Hematopoietic multipotent progenitor cell (in vitro differentiated cells): ENCODE measurements at places on chromosomes 11 and 22.
A peak's percentile ranks its signal among the peaks of the same experiment; 100 is the strongest.

DNA sequence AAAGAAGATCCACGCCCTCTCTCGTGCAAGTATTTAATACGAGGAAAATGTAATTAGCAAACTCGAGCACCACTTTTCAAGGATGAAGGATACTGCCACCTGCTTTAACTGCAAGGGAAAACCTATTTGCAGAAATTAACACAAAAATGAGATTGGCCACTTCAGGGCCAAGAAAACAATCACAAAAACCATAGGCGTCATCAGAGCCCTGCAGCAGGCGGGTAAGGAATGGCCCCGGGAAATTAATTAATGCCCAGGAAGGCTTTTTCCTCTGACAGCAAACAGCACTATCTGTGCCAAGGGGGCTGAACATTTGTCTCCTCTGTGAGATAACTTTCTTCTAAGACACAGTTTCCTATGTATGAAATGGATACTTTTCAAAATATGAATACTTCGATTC, 255.7 kb downstream of the CTTN start:
- DNase-seq: no peak

- no peak for DNase-seq
These were observed 286.4 kb downstream of the DYNC2H1 start for GRCh38 chr11:103395612-103396011.

DNA sequence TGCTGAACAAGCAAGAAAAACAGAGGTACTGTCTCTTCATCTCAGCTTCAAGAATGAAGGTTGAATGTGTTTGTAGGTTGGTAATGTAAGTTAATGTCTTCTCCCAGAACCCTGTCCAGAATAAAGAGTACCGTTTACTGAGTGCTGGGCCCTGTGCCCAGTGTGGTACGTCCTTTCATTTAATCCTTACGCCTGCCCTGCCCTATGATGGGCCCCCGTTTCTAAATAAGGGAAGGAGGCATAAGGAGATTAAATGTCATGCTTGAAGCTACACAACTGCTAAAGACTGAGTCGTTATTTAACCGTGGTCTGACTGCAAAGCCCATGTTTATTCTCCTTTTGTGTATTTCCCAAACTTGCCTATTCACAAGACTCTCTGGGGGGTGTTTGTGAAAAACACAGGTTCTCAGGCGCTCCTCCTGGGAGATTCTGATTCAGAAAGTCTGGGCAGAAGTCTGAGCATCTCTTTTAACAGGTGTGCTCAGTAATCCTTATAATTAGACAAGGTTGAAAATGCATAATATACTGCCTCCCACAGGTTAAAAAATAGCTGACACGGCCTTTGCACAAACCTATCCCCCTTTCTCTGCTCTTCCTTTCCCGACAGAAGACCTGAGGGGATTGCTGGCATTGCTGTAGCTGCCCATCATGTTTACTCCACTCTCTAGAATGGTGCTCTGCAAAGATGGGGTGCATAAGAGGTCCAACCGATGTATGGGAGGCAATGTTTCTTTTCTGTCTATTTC, 56.3 kb upstream of the ZBTB44 start:
- no peak for DNase-seq

- no peak for DNase-seq
These were observed 60.4 kb downstream of the LARGE2 start for GRCh38 chr11:45982656-45983470.

GRCh38 chr22:46452195-46453005, 85.0 kb downstream of the CELSR1 start:
- no peak for DNase-seq

DNA sequence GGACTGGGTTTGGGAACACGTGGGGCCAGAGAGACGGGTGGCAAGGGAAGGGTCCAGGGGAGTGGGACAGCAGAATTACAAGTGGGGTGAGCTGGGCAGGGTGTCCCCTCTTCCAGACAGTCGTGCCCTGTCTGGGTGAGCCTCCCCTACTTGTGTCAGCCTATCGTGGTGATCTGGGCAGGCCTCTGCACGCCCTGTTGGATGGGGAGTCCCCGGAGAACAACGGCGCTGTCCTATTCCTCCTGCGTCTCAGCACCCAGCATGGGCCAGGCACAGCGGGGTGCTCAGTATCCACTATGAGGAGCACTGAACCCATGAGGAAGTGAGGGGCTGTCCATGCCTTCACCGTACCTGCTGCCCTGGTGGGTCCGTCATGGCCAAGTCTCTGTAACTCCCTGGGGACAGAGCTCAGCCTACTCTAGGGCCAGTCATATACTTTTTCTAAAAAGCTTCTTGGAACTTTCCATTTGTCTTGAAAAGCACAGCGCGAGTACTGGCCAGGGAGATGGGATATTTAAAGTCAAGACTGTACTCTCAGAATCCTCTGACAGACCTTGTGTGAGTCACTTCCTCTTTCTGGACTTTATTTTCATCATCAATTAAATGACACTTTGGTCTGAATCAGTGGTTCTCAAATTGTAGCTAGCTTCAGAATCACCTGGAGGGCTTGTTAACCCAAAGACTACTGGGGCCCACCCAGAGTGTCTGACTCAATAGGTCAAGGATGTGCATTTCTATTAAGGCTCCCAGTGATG, 81.7 kb upstream of the NECTIN1 start:
- no peak for DNase-seq

DNA sequence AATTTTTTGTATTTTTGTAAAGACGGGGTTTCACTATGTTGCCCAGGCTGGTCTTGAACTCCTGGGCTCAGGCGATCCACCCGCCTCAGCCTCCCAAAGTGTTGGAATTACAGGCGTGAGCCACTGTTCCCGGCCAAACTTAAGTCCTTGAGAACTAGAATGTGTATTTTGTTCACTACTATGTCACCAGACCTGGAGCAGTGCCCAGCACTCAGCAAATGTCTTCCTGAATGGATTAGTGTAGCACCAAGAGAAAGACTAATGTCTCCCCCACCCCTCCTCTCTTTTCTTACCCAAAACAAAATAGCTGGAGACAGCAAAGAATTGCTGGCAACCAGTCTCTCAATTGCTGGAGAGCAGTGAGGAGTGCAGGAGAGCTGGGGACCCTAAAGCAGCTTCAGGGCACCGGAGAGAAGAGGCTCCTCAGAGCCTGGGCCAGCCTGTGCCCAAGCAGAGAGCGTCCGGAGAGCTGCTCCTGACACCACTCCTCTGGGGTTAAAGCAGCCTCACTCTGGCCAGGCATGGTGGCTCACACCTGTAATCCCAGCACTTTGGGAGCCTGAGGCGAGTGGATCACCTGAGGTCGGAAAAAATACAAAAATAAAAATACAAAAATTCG, 14.9 kb downstream of the SLC25A18 start:
- DNase-seq: no peak

GRCh38 chr22:32478994-32479393, 4.4 kb downstream of the FBXO7 start:
- no peak for DNase-seq

DNA sequence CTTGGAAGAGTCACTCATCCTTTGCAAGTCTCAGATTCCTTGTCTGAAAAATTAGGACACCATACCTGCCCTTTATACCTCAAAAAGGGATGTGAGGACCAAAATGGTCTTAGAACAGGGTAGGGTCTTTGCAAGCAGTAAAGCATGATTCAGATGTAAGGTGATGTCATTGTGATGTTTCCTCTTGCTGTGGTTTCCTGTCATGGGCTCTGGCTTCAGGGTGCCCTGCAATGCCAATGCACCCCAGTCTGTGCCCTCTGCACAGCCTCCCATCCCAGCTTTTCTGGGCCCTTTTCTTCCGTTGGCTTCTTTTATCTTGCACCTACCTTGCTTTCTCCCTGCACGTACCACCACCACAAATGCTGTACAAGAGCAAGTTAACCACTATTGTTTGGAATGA, 87.8 kb upstream of the NNMT start:
- peak; percentile 39 for DNase-seq

DNA sequence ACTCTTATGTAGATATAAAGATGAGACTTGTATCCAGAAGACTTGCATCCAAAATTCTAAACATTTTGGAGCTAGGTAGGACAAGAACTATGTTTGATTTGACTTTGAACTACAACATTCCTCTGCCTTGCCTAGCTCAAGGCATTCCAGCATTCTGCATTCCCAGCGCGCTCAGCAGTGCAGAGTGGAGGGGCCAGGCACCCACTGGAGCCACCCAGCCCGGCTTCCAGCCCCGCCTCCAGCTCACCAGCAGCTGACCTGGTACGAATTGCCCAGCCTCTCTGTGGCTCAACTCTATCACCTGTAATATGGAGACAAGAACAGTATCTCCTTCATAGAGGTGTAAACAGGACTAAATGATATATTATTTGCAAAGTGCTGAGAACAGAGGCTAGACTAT, 28.8 kb downstream of the PRDM10 start:
- no peak for DNase-seq

DNA sequence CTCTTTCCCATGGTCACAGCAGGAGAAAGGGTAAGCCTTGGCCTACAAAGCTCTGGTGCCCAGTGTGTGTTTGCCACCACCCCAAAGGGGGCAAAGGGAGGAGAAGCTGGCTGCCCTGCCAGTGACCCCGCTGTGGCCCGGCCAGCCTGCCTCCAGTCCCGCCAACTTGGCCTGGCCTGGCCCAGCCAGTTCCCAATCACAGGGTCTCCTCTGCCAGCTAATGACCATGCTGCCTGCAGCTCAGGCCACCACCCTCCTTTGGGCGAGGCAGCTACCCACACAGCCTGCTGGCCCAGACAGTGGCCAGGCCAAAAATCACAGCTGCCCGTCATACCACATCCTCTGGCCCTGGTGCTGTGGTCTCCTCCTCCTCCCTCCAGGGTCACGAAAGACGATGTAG, 5.1 kb downstream of the GDPD5 start:
- no peak for DNase-seq

GRCh38 chr11:109037856-109038780, 373.2 kb downstream of the DDX10 start:
- no peak for DNase-seq

DNA sequence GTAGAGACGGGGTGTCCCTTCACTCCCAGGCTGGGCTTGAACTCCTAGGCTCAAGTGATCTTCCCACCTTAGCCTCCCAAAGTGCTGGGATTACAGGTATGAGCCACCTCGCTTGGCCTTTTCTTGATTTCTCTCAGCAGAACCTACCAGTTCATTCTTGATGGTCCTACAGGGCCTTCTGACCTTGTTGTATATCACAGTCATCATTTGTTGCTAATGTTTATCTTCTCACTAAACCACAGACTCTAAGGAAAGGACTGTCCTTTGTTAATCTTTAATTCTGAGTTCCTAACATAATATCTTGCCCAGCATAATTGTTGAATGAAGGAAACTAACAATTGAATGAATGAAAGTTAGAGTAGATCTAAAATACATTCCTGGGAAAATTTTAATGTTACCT, 22.0 kb upstream of the ZC3H12C start:
- no peak for DNase-seq

DNA sequence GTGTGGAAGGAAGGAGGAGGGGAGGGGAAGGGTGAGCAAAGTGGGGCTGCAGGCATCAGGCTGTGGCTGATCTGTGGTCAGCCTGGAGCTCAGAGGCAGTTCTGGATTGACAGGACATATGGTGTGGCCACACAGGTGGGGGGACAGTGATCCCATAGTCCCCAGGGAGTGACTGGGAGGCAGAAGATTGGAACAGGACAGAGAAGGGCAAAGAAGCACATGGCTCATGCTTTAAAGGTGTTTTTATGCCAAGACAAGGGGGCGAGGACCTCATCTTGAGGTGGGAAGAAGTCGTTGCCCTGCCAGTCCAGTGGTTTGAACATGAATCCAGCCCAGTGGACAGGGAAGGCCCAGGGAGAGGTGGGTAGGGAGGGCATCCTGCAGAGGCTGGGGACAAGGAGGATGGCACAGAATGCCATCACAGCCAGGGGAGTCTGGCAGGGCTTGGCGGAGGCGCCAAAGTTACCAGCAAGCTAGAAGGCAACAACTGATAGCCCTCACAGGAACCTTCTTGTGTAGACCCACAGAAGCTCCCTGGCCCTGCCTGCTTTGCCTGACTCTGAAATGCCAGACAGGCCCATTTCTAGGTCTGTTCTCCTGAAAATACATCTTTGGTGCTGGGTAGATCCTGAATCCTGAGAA, 3.1 kb downstream of the BET1L start:
- DNase-seq: no peak

- no peak for DNase-seq
These were observed 11.8 kb downstream of the IL10RA start for GRCh38 chr11:117997823-117998579.

DNA sequence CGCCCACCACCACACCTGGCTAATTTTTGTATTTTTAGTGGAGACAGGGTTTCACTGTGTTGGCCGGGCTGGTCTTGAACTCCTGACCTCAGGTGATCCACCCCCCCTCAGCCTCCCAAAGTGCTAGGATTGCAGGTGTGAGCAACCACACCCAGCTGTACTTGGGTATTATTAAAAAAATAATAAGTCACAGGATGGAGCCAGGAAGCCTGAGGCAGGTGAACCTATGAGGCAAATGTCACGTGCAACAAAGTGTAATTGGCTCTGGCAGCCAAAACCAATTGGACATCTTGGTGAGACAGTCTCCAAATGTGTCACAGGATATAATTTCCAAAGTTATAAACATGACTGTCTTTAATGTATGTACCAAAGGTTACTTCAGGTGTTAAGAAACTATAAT, 24.0 kb upstream of the MALAT1 start:
- no peak for DNase-seq

DNA sequence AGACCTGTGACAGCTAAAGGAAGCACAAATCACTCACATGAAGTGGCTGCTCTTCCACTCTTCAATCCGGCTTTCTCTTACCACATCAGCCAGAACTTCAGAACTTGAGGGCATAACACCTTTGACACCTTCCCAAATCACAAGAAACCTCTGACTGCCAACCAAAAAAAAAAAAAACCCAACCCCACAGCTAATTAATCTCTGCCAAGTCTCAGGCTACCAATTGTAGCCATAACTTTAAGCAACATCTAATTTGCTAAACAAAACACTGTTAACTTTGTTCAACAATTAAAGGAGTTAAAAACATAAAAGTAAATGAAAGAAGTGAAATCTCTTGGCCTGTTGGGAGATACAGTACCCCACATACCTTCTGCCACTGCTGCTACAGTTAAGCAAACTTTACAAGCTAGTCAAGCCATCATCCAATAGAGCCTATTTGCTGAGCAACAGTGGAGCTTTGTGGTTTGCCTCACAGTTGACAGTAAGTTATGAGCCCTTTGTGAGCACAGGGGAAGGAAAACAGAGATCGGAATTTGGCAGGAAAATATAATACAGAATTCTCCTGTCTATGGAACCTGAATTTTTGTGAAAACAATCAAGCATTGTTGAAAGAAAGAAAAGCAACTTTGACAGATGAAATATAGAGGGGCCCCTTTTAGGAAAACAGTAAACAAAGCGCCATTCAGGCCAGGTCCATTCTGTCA, at the start of gene SOX6:
TSS of gene SOX6 (minus strand) at position 490 of the 704 bp plus-strand sequence. CDS start 15,298 bp downstream, outside the sequence.
- peak; percentile 7 for DNase-seq
